ENCODE measurements at places on chromosomes 5 and 9. TPM values are rescaled to one million over a fixed set of nuclear protein-coding genes. Genes with fewer than 3 reads are reported as not detected.

Gene CATSPER3
- total RNA-seq, result 0.23 TPM

Gene PCDHAC1
- not detected for total RNA-seq

- no peak for DNase-seq
These were observed 97.8 kb upstream of the SLC44A1 start for GRCh38 chr9:105146677-105147076.

DNA sequence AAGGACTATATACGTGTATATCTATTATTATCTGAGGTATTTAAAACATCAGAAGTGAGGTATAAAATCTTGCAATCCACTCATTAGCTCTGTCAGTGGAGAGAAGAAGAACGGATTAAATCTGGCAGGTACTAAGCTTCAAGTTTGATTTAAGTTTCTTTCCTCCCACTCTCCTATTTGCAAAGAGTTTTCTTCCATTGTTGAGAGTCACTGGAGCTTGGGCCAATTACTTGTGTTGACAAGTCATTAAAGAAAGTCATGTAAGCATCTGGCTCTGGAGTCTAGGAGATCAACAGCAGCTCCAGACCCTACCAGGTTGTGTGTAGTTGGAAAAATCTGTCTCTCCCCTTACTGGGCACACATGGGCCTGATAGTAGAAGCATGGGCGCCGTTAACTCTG is 476.8 kb upstream of the SMARCA2 start:
- DNase-seq, result no peak

GRCh38 chr9:34573599-34574325 is 15.8 kb downstream of the CNTFR start:
- DNase-seq, result no peak

DNA sequence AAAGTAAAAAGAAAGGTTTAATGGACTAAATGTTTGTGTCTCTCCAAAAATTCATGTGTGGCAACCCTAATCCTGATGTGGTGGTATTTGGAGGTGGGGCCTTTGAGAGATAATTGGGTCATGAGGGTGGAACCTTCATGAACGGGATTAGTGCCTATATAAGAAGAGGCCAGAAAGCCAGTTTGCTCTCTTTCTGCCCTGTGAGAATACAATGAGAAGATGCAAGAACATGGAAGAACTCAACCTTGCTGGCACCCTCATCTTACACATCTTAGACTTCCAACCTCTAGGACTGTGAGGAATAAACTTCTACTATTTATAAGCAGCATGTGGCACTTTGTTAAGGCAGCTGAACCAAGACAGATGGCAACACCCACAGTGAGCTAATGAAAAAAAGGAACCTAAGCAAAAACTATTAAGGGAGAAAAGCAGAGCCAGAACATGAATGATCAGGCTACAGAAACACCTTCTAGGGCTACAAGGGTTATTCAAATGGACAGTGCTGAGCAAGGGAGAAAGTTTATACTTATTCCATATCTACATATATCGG is 159.5 kb downstream of the PLK2 start:
- no peak for DNase-seq

DNA sequence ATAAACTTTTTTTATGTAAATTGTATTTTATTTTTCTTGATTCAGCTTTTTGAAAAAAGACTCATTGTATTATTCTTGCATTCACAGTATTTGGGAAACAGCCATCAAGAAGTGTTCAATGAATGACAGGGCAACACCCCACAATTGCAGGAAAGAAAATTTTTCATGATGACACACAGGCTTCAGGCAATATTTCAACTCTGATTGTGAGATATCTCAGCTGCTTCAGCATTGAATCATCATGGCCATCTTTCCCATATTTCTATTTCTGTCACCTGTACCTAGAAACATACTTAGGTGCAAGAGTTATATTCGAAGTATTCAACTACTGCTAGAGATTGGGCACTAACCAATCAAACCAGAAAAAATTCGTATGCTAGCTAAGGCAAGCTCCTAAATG is 446.0 kb downstream of the ISL1 start:
- DNase-seq, result no peak

Gene DMRT2
- total RNA-seq, result not detected

Gene SLC4A9
- 0.25 TPM for total RNA-seq

Gene C9orf153
- 0.39 TPM for total RNA-seq

GRCh38 chr9:34498553-34498952 is 24.2 kb downstream of the ENHO start:
- no peak for DNase-seq

GRCh38 chr5:43627028-43627427 is 24.0 kb downstream of the NNT start:
- no peak for DNase-seq

GRCh38 chr5:181163487-181164075 is 16.2 kb downstream of the OR2V2 start:
- DNase-seq, result no peak

Gene TAF11L10
- total RNA-seq, result not detected

- no peak for DNase-seq
These were observed 92.1 kb downstream of the VCAN start for GRCh38 chr5:83563631-83564030.

- DNase-seq, result no peak
These were observed 812 bp downstream of the CACFD1 start for GRCh38 chr9:133460405-133461175.

DNA sequence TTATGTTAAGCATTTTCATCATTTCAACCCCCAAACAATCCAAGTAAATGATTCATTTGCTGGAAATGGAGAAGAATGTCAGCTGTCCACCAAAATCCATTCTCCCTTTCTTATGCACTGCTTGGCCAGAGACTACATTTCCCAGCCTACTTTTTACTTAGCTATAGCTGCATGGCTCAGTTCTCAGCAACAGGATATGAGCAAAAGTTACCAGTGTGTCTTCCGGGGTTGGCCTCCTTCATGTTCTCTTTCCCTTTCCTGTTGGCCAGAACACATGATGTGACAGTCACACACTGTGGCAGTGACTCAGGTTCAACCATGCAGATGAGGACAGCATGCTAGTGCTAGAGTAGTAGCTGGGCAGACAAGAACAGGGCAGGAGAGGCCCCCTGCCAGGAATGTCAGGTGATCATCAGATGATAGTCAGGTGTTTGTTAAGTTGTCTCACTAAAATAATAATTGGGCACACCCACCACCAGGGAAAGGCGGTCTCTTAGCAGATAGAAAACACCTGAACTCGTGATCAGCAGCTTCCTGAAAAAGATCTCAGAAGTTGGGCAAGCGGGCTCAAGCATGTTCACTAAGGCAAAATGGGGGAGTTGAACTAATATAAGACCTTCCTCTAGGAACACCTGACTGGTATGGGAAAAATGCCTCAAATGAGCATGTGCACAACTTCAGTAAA is 12.2 kb downstream of the GPR150 start:
- DNase-seq, result peak; percentile 64

- no peak for DNase-seq
These were observed 16.6 kb downstream of the SQSTM1 start for GRCh38 chr5:179837076-179838011.

Gene RGS7BP
- total RNA-seq, result not detected

DNA sequence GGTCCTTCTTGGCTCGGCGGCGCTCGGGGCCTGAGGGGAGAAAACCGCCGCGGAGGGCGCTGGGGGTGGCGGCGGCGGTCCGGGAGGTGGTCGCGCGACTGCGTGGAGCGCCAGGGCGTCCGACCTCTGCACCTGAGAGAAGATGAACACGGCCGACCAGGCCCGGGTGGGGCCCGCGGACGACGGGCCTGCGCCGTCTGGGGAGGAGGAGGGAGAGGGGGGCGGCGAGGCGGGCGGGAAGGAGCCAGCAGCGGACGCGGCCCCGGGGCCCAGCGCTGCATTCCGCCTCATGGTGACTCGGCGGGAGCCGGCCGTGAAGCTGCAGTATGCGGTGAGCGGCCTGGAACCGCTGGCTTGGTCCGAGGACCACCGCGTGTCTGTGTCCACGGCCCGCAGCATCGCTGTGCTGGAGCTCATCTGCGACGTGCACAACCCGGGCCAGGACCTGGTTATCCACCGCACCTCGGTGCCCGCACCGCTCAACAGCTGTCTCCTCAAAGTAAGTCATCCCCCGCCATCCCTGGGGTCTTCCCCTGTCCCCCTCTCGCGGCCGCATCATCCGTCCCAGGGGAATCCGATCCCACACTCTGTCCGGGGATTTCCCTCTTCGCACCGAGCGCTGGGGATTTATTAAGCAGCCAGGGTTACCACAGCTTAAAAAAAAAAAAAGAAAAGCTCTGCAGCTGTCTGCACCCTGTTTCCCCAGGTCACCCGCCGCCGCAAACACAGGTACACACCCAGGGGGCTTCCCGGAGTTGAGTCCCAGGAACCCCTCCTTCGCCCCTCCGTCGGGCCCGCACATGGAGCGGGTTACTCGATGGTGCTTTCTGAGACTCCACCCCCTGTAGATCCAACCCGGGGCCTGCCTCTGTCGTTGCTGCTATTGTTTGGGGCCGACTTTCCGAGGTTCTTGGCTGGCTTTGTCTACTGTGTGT is at the start of gene GTF3C4:
GTF3C4 (plus strand) TSS at position 8 of the 935 bp plus-strand sequence; CDS start at position 143, 135 bp downstream.
- peak; percentile 42 for DNase-seq

Gene TMEM174
- total RNA-seq, result not detected

Gene RNF208
- 3.1 TPM for total RNA-seq

GRCh38 chr9:77451507-77451906 is 196.6 kb downstream of the GNA14 start:
- no peak for DNase-seq

Gene FRMPD1
- total RNA-seq, result not detected

Data from activated naive CD4-positive, alpha-beta T cell treated with anti-CD3 and anti-CD28 coated beads, Interleukin-2, amount 50 U/mL, for 72 hours (primary cell).